ENCODE measurements at places on chromosomes 4 and X. TPM values are rescaled to one million over a fixed set of nuclear protein-coding genes. Genes with fewer than 3 reads are reported as not detected.

Gene EDNRA
- total RNA-seq, result not detected

Gene PPAT
- 6.3 TPM for total RNA-seq

DNA sequence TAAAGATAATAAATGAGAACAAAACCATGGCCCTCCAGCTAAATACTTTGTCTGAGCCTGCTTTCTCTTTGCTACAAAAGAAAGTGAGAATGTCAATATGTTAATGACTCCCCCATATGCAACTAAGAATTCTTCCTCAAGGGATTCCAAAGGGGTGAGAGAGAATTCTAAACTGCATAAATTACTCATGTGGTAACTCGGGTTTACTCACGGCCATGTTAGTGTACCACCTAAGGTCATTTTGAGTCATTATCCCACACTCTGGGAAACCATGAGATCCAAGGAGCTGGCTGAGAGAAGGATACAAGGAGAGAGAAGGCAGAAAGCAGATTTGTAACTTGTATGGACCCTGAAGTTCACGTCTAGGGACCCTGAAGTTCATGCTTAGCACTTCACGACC, 190.3 kb downstream of the DHX15 start:
- H3K36me3 ChIP-seq, result no peaks in the 10 kb centered on the region
- no peaks in the 10 kb centered on the region for H3K4me1 ChIP-seq
- H3K4me3 ChIP-seq, result no peak overlapping the region
- no peak overlapping the region for H3K27ac ChIP-seq
- H3K27me3 ChIP-seq, result no peaks in the 10 kb centered on the region
- no peak for DNase-seq

- no peaks in the 10 kb centered on the region for H3K36me3 ChIP-seq
- no peaks in the 10 kb centered on the region for H3K4me1 ChIP-seq
- H3K27ac ChIP-seq, result no peak overlapping the region
- no peaks in the 10 kb centered on the region for H3K27me3 ChIP-seq
- DNase-seq, result no peak
These were observed 57.6 kb downstream of the RAI2 start for GRCh38 chrX:17803449-17803848.

Gene XPNPEP2
- 0.16 TPM for total RNA-seq

DNA sequence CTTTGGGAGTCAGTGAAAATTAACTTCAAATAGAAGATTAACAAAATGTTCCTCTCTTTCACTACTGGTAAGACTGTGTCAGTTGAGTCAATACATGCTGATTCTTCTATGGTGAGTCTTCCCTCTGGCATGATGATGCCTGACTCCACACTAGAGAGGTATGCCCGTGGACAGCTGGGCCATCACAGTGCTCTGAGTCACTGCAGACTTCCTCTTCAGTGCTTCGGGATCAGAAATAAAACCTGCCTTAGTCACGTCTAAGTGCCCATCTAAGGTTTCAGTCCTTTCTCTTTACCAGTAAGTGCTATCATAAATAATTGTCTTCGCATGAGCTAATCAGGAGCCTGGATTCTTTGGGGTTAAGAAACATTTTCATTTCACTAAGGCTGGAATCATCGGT, 1.6 kb upstream of the ASB5 start:
- H3K27ac ChIP-seq, result no peak overlapping the region
- H3K36me3 ChIP-seq, result no peaks in the 10 kb centered on the region
- no peak for DNase-seq

Gene GIMD1
- total RNA-seq, result not detected

Gene TMPRSS11A
- total RNA-seq, result not detected

Gene OSTC
- 21.8 TPM for total RNA-seq

DNA sequence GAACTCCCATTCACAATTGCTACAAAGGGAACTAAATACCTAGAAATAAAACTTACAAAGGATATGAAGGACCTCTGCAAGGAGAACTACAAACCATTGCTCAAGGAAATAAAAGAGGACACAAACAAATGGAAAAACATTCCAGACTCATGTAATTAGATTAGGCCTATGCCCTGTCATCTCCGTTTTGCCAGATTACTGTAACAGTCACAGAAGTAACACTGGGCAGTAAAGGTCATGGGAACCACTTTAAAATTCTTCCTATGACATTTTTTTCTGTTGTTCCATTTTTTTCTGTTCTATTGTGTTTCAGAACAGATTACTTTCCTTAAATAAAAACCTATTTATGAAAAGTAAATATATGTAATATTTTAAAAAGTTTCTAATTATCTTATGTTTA, 199.4 kb upstream of the CENPE start:
- no peak overlapping the region for H3K27ac ChIP-seq
- H3K4me3 ChIP-seq, result no peak overlapping the region
- no peaks in the 10 kb centered on the region for H3K4me1 ChIP-seq
- H3K36me3 ChIP-seq, result no peaks in the 10 kb centered on the region

Gene CPE
- not detected for total RNA-seq

Gene MAGEA2
- total RNA-seq, result not detected

Gene TSPYL2
- 428 TPM for total RNA-seq

Data from CD4-positive, alpha-beta T cell (primary cell).